Stimulated activated CD8-positive, alpha-beta memory T cell treated with anti-CD3 and anti-CD28 coated beads, Interleukin-2, amount 100 ng/mL, for 1 hour (primary cell): ENCODE measurements at places on chromosomes 3 and 15.

- DNase-seq: no peak
Observed at GRCh38 chr3:46236294-46237054, 5.8 kb upstream of the CCR3 start.

GRCh38 chr15:31440754-31441311, 114.2 kb downstream of the KLF13 start:
- no peak for DNase-seq

- DNase-seq: no peak
Observed at GRCh38 chr15:98009971-98010370, 49.5 kb downstream of the ARRDC4 start.

- no peak for DNase-seq
Observed at GRCh38 chr3:160157321-160157720, 67.9 kb upstream of the C3orf80 start.

DNA sequence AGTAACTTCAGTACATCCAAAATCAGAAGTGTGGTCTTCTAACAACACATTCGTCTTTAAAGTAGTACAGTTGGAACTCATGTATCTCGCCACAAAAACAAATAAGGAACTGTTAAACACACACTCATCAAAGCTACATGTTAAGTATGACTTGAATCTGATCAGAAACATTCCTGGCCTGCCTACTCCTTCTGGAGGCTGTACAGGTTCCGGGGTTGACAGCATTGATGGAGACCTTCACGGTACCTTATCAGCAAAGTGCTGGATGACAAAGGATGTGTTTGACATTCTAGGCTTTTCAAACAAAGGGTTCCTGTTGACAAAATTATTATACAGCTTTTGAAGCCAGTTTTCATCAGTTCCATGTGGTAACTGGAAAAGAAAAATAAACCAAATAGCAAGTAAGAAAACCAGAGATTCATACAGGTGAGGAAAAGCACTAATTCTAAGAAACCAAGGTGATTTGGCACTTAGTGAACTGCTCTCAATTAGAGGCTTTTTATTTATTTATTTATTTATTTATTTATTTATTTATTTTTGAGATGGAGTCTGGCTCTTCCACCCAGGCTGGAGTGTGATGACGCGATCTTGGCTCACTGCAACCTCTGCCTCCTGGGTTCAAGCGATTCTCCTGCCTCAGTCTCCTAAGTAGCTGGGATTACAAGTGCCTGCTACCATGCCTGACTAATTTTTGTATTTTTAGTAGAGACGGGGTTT, 44.3 kb downstream of the MYO5C start:
- no peak for DNase-seq

- DNase-seq: no peak
Observed at GRCh38 chr15:90769375-90769774, 52.2 kb downstream of the BLM start.

DNA sequence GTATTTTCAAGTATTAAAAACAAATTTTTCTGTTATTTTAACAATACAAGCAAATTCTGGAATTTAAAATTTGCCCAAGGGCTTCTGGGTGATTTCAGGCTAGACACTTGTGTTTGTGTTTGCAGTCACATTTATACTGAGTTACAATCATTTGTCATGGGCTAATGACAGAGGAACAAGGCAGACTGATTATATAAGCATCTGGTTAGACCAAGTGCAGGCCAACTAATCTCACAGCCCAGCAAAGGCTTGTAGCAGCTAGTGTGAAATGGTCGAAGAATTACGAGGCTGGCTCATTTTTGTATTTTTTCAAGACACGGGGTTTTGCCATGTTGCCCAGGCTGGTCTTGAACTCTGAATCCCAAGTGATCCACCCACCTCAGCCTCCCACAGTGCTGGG, 52.1 kb downstream of the CMTM8 start:
- no peak for DNase-seq

DNA sequence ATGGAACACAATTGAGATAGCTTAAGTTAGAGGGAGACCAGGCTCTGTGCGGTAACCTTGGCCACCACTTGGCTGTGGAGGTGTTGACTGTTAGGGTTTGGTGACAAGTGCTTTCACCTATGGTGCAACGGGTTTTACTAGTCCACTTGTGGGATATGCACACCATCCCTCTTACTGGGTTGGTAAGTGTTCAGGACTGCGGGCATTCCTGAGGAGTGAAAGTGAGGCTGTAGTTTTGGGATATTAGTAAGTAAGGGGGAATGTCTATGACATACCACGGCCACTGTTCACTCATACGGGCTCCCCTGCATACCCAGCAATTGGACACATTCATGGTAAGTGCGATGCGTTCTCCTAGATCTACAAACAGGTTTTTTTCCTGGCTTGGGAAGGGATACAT, 8.0 kb upstream of the RAD54L2 start:
- no peak for DNase-seq

DNA sequence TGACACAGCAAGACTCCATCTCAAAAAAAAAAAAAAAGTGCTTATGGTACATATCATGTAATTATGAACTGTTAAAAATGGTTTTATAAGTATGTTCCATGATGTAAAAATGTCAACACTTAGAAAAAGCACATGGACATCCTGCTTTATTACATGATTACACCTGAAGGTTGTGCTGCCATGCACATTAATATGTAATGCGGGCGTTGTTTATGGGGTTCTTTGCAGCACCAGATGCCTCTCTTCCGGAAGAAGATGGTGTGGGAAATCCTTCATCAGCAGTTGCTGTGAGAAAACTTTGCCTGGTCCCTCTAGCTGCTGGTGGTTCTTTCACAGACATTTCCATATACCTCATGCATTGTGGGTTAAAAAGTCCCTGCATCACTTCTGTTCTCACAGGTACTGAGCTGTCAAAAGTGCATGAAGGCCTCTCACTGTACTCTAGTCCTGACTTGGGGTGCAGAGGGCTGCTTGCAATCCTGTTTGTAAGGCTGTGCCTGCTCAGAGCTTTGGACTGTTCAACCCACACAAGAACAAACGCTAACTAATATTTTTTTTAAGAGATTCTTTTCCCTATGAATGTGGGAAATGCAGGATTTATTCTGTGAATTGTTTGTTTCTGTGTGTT, 43.6 kb downstream of the SENP2 start:
- no peak for DNase-seq

DNA sequence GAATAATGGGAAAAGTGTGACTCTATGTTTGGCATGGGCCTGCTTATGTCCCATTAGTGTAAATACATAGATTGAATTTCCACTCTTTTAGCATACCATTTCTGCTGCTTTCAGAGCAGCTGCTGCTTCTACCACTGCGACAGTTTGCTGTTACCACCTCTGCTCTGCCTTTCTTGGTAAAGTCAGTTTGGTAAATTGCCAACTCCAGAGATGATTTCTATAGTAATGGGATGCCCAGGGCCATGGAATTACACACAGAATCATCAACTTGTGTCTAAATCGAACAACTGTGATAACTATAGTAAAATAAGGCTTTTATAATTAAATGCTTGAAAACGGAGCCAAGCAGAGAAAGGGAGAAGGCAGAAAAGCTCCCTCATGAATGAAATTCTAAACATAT, 168.4 kb upstream of the VEPH1 start:
- DNase-seq: no peak

GRCh38 chr15:74695597-74696397, at the start of gene EDC3:
Gene EDC3 (minus strand): TSS chr15:74696024. CDS start chr15:74675124, 20,900 bp downstream.
- peak; percentile 73 for DNase-seq

DNA sequence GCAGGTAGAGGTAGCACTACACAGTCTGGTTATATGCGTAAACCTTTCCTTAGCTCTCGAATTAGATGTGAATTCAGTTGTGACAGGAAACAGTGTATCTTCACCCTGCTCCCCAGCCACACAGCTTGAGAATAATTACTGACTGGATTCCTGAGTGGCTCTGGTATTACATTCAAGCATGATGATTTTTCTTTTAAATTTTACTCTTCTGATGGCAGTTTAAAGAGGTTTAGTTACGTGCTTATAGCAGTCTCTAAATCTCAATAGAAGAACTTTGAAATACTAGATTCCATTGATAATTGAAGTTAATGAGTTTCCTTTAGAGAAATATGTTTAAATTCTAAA, 98.8 kb downstream of the FNDC3B start:
- no peak for DNase-seq

DNA sequence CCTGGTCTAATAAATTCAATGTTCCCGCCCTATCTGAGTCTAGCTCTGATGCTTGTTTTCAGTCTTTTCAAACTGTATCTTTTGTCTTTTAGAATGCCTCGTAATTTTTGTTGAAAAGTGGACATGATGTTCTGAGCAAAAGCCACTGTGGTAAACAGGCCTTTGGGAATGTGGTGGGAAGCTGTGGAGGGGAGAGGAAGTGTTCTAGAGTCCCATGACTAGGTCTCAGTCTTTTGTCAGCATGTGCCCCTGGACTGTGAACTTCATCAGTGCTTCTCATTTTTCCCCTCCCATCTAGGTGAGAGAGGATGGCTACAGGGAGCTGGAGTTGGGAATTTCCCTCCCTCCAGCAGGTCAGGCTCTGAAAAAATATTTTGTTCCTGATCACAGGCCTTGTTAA, 33.7 kb downstream of the SUSD5 start:
- no peak for DNase-seq

DNA sequence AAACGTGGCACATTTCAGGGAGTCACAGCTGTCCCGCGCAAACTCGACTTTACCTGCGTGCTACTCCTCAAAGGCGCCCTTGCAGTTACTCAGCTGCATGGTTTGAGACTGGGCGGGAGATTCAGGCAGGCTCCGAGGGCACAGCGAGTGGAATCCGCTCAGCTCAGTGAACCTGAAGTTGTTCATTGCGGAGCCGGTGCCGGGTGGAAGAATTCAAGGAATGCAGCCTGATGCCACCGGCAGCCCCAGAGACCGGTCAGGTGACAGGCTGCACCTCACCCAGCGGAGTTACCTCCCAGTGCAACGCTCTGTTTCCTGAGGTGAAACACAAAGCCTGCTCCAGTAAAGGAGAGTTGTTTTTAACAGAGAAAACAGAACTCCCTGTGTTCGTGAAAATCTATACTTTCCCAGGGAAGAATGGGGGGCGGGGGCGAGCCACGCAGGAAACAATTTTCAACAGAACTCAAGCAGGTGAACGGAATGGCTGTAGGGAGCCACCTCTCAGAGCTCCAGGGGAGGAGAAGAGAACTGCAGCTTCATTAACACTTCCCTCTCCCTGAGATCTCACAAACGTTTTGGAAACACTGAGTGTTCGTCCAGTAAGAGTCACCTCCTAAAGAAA, 3.8 kb downstream of the VEPH1 start:
- no peak for DNase-seq

GRCh38 chr3:63588895-63589294, 63.6 kb upstream of the SNTN start:
- DNase-seq: no peak

DNA sequence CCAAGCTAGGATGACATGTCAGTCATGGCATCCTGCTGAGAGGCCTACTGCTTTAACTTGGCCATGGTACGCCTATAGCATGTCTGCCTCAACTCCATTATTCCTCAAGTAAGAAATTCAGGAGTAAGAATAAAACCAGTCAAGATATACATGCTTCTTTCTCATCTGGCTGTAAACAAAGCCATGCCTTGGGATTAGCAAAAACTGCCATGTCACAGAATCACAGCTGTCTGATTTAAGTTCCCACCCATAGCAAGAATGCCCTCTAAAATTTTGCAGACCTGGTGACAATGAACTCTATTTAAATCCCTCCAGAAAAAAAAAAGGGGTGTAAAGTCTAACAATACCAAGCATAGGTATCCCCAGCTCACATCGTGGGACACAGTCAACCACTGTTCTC, 55.6 kb upstream of the ACAN start:
- no peak for DNase-seq

DNA sequence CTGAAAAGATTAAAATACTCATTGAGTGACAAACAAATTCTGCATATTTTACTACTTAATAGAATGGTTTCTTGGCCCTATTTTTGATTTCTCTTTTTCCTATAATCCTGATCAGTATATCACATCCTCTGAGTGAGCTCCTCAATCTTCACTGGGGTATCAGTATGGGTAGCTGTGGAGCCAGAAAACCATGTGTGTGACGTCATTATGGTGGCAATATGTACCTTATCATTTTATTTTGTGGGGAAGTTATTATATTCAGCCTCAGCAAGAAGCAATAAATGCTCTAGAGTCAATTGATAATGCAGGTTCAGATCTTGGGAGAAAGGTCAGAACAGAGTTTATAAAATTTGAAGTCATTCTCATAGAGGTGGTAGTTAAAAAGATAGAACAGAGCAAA, 1135.7 kb upstream of the CADM2 start:
- no peak for DNase-seq

GRCh38 chr3:137110392-137110996, 152.7 kb downstream of the IL20RB start:
- no peak for DNase-seq

DNA sequence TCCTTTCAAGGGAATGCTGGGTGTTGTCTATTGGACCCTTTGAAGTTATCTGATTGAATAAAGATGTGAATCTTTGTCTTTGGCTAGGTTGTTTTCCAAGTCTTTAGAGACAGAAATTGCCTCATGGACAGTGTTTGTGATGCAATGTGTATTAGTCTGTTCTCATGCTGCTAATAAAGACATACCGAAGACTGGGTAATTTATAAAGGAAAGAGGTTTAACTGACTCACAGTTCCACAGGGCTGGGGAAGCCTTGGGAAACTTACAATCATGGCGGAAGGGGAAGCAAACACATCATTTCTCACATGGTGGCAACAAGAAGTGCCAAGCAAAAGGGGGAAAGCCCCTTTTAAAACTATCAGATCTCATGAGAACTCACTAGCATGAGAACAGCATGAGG, 88.8 kb upstream of the PLXND1 start:
- DNase-seq: no peak
